ENCODE measurements at places on chromosomes 4 and X.

GRCh38 chr4:147760176-147760575 is 28.3 kb downstream of the ARHGAP10 start:
- no peak for DNase-seq

DNA sequence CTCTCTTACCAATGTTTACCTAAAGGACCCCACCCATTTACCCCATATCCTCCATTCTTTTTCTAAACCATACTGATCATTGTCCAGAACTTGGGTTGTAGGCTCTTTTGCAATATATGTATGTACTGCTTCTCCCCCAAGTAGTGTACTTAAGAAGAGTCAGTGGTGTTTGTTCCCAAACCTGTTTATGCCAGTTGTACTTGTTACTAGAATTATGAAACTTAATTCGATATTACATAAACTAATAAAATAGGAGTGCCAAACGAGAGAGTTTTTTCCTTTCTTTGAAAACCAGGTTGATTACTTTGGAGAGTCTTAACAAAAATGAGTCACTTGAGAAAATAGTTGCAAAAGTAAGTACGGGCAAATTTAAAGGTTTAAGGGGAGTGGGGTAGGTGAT is 96.3 kb downstream of the GEMIN8 start:
- no peak for DNase-seq

- no peak for DNase-seq
Observed at GRCh38 chr4:80127870-80128419, 54.9 kb upstream of the ANTXR2 start.

- peak; percentile 22 for DNase-seq
Observed at GRCh38 chr4:73257651-73258435, 755 bp downstream of the ANKRD17 start.

DNA sequence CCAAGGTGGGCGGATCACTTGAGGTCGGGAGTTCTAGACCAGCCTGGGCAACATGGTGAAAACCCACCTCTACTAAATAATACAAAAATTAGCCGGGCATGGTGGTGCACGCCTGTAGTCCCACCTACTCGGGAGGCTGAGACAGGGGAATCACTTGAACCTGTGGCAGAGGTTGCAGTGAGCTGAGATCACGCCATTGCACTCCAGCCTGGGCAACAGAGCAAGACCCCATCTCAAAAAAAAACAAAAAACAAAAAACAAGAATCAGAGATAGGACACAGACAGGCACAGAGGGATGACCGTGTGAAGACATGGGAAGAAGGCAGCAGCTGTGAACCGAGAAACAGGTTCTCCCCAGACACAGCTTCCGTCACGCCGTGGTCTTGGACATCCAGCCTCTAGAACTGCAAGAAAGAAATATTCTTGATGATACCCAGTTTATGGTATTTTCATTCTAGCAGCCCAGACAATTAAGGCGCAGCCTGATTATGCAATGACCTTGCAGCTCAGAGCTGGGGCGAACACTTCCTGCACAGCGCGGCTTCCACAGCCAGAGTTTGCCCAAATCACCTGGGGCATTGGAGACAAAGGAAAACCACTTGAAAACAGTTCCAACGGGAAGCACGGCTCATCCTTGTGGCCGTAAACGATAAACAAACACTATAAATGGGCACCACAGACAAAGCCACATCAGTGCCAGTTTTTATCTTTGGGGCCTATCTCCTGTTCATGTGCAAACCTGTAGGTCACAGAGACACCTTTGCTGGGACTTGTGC is 4.2 kb upstream of the ARSD start:
- DNase-seq = no peak

DNA sequence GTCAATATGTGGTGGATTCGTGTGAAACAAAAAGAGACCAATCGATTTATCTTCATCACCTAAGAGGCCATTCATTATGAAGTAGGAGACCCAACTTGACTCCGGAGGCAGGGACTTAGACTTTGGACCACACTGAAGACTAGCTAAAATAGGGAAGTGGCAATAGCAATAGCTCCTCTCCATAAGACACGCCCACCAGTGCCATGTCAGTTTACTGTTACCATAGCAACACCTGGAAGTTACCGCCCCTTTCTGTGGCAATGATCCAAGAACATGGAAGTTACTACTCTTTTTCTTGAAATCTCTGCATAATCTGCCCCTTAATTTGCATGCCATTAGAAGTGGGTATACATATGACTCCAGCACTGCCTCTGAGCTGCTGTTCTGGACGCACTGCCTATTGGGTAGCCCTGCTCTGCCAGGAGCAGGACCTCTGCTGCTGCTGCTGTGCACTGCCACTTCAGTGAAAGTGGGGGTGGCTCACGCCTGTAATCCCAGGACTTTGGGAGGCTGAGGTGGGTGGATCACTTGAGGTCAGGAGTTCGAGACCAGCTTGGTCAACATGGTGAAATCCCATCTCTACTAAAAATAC is 163.2 kb downstream of the PRKX start:
- no peak for DNase-seq

GRCh38 chr4:163598028-163598427 is 103.5 kb downstream of the TMA16 start:
- DNase-seq = no peak

DNA sequence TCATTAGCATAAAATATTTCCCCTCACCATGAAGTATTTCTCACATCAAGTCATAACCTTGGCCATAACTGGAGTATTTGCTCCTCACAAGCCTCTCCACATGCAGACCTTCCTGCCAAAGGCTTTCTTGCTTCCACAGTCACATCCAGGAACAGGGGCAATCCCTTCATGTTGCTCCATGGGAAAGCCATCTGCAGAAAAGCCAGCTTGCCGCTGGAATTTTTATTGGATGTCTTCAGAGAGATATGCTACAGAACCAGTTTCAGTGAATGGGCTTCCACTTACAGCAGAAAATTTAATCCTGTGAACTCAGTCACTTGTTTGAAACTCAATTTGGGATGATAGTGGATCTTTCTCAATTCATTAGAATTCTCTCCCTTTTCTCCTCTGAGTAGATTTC is 3.2 kb upstream of the CDKN2AIP start:
- DNase-seq = no peak

DNA sequence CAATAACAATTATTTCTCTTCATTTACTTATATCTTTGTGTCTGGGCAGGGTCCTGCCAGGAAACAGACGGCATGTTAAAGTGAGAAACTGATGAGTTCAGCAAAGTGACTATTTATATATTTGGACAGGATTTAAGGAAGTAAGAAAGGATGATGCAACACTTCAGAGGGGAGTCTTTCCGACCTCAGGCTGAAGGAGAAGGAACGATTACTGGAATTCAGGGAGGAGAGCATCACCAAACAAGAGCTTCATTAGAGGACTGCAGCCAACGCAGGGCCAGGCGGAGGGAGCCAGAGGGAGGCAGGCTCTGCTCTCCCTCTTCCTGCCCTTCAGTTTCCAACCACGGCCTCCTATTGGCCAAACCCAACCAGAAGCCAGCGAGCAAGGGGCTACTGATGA is 1.5 kb upstream of the TLR7 start:
- DNase-seq = no peak

DNA sequence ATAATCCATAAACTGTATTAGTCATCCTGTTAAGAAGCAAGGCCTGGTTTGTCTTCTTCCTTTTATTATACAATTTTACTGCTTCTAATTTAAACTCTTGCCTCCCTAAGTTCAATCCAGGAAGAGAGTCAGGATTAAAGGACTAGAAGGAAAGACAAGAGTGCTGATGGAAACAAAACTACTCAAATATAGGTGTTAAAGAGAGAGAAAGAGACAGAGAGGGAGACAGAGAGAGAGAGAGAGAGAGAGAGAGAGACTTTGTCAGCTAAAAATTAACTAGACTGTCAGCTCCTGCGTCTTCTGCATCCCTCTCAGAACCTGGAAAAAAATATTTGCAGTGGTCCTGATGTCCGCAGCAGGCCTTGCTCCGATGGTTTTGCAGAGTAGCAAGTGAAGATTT is 13.5 kb upstream of the FGG start:
- no peak for DNase-seq

DNA sequence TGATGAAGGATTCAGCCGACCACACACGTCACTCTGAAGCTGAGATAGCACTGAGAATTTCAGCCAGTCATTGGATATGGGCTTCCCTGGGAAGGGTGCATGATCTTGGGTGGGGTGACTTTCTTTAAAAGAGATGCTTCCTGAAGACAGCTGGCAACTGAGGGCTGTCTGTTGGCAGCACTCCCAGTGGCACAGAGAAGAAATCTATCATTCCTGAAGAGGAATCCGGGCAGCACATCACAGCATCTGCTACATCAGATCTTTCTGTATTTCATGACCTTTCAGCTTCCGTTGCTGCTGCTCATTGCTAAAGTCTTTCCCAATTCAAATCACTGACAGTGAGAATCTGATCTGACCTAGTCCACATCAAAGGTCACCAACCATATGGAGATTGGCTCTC is 193.8 kb upstream of the RBPJ start:
- DNase-seq = no peak

DNA sequence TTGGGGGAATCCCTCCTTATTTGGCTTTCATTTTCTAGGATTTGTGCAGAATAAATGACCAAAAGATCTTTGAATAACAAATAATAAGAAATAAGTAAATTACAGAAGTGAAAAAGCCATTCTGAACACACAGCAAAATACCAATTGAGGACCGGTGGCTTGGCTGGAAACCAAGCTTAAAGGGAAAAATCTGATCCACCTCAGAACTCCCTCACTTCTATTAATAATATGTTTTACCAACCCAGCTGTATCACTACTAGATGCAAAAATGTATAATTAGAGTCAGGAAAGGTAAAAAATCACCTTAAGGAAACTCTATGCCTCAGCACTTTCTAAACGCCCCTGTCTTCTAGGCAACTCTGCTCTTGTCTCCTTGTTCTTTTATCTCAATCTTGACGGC is 77.3 kb downstream of the TSPAN5 start:
- DNase-seq = no peak

- no peak for DNase-seq
Observed at GRCh38 chrX:107600366-107600765, 27.9 kb upstream of the PRPS1 start.

- no peak for DNase-seq
Observed at GRCh38 chrX:14506866-14507265, 22.5 kb upstream of the GLRA2 start.

- peak; percentile 55 for DNase-seq
Observed at GRCh38 chrX:13069771-13070416, 25.5 kb upstream of the FAM9C start.

- peak; percentile 37 for DNase-seq
Observed at GRCh38 chr4:159398236-159398638, 295.4 kb downstream of the RAPGEF2 start.

DNA sequence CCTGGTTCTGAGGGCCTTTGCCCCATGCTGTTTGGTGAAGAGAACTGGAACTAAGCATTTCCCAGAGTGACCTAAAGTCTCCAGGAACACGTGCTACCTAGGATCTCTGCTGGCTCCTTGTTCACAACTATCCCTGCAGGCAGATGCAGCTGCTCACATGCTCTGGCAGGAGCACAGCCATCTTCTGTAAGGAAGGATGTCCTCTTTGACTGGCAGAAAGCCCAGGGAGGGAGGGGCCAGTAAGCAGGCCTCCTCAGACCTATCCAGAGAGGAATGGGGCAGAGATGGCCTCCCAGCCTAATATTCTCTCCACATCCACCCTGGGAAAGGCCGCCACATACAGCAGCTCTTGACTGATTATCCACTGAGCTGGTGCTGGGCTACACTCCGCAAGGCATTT is 142.8 kb upstream of the EOLA2 start:
- no peak for DNase-seq

GRCh38 chr4:54723220-54723619 is 65.5 kb downstream of the KIT start:
- no peak for DNase-seq

DNA sequence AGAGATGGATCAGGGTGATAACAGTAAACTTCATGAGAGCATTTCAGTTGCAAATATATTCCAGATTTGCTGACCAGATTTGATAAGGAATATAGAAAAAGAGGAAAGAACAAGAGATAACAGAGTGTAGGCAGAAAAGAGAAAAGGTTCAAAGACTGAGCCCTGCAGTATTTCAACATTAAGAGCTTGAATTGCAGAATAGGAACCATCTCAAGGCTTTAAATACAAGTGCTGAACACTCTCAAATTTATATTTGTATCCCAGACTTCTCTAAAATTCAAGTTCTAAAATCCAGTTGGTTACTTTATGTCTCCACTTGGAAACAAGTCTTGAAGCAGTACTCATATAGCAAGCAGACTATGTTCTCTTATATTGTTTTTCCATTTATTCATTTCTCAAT is 9.7 kb upstream of the MYOZ2 start:
- no peak for DNase-seq

GRCh38 chr4:5137927-5138326 is 86.6 kb downstream of the STK32B start:
- peak; percentile 16 for DNase-seq

DNA sequence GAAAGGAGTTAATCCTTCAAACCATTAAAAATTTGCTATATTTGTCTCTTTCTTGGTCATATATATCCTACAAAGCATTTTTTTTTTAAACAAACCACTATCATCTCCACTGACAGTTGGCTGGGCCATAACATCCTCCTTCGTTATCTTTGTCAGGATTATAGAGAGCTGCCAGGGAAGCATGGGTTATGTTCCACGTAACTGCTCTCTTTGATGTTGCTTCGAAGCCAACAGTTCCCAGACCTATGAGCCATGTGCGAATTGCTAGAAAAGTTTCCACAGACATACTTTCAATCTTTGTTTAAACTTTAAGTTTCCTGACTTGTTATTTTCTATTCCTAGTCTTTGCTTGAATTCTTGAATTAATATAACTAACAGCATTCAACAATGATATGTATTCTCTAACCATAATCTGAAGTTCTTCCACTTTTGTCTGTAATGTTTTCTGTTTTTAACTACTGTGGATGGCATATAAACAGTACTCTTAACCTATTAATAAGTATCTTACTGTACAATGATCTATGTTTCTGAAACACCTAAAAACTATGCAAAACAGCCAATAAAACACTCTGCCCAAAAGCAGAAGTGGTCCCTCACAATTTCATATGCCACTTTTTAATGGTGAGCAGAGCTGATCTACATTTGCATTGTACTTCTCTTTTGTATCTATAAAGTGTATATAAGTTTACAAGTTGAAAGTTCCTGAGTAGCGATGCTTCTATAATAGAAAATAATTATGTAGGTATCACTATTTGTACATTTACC is 37.9 kb downstream of the EREG start:
- DNase-seq = no peak

DNA sequence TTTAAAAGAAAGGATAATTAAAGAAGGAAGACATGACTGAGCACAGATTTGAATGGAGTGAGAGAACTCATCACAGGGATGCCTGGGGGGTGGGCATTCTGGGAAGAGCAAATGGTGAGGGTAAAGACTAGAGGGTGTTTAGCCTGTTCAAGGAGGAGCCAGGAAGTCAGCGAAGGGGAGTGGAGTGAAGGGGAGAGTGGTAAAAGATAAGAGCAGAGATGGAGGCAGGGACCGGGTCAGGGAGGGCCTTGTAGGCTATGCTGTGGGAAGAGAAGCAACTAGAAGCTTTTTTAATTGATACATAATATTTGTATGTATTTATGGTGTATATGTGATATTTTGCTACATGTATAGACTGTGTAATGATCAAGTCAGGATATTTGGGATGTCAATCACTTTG is 2.2 kb upstream of the VGLL1 start:
- no peak for DNase-seq

DNA sequence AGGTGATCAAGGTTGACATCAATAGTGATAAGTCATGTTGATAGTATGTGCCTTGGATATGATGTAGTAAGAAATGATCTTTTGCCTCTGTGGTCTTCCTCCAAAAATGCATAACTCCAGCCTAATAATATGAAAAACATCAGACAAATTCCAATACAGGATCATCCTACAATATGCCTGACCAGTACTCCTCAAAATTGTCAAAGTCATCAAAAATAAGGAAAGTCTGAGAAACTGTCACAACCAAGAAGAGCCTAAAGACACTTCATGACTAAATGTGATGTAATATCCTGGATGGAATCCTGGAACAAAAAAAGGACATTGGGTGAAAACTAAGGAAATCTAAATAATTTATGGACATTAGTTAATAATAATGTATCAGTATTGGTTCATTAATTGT is 50.3 kb upstream of the LCORL start:
- no peak for DNase-seq
